ENCODE measurements at places on chromosomes 1 and 21.
A peak's percentile ranks its signal among the peaks of the same experiment; 100 is the strongest.

DNA sequence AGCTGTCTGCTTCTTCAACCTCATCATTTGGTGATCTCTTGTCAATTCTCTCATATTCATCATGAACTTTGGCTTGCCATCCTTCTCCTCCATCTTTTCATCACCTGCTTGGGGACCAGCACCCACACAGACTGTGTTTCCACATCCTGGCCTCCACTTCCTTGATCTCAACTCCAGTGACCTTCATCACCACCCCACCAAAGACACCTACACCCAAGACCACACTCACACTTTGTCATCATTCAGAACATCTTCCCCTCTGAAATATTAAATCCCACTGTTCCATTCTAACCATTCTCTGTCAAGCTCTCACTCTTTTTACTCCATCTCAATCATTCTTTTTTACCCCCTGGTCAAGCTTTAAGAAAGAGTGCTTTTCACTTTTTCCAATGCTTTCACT lies 115.5 kb upstream of the VAV3 start:
- DNase-seq = no peak

DNA sequence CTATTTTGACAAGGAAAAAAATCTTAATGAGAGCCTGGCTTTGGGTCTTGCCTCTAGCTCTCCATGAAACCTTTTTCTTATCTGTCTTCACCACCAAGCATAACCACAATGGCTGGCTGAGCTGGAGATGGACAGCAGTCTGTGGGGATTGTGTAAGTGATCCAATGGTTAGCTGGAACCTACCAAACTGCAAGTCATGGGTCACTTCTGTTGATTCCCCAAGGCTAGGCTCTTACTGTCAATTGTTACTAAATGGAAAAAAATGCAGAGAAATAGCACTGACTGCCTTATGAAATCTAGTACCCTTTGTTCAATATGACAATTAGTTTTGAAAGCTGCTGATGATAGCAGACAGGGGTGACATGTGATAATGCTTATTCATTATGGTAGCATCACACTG lies 359.0 kb downstream of the ST6GALNAC3 start:
- DNase-seq = no peak

DNA sequence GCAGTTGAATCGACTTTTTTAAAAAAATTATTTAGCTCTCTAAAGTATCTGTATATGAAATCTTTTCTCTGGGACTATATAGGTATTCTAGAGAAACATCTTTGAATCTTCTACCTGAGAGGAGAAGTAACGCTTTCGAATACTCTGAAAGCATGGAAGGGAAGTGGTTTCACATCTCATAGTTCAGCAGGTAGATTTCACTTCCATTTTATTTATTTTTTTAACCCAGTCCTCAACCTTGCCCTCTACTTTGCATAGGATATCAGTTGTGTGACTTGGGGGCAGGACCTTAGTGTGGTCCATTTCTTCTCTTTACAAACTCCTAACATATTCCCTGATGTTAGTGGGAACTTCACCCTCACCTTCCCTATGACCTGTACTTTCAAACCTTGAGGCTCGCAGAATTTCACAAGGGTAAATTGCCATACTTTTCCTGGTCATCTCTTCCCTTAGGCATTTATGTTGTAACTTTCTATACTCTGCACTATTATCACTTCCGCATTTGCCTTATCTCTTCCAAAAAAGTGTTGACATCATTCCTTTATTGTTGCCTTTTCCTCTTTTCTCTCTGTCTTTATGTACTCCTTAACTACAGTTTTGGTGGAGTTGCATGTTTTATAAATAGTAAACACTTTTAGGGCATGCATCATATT lies 1208.5 kb upstream of the ADGRL4 start:
- DNase-seq = no peak

- DNase-seq = no peak
These were observed 1326.0 kb downstream of the PLA2G4A start for GRCh38 chr1:188154761-188155160.

- no peak for DNase-seq
These were observed 52.6 kb upstream of the EPS8L3 start for GRCh38 chr1:109816175-109816811.

DNA sequence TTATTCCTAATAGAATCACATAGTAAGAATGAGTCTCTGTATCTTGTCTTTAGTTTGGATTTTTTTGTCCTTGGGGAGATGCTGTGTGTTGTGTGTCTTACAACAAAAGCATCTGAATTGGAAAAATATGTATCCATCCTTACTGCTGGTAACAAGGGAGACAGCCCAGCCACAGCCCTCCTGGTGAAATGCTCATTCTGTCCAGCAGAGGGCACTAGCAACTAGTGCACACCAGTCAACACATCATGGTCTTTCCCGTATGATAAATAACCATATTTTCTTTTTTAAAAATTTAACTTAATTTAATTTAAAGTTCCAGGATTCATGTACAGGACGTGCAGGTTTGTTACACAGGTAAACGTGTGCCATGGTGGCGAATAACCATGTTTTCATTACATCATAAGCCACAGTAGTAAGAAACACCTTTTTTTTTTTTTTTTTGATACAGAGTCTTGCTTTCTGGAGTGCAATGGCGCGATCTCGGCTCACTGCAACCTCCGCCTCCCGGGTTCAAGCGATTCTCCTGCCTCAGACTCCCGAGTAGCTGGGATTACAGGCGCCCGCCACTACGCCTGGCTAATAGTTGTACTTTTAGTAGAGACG lies 245.1 kb downstream of the PTBP2 start:
- peak; percentile 67 for DNase-seq

GRCh38 chr1:114758256-114758832 lies 560 bp upstream of the CSDE1 start:
- DNase-seq = no peak

- DNase-seq = no peak
These were observed 51.5 kb downstream of the BCAR3 start for GRCh38 chr1:93630168-93630567.

DNA sequence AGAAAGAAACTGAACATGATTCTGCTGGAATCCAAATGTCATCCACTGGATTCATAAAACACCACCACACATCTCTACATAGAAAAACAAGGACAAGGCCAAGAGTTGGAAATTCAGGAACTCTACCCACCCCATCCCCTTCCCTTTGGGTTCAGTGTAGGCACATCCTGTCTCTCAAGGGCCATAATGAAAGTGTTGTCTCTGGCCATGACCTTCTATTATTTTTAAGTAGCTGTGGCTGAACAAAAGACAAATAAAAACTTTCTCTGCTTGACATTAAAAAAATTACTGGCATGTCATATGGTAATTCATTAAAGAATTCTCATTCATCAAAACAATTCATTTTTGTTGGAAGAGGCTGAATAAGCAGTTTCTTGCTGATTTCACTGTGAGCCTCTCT lies 54.9 kb upstream of the ZBTB18 start:
- no peak for DNase-seq

GRCh38 chr21:37478794-37479193 lies 112.2 kb downstream of the DYRK1A start:
- DNase-seq = no peak

DNA sequence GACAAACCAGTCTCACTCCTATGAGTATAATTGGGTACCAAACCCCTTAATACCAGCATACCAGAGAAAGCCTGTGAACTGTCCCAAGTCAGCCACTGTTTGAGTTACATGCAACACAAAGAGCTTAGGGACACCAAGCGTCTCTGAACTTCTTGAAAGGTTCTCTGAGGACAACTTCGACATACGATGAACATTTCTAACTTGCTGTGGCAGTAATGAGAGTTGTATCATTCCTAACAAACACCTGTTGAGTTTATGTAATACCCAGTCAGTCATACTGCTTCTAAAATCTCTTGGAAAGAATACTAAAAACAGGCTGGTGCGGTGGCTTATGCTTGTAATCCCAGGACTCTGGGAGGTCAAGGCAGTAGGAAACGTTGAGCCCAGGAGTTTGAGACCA lies 18.4 kb downstream of the CCT8 start:
- no peak for DNase-seq

DNA sequence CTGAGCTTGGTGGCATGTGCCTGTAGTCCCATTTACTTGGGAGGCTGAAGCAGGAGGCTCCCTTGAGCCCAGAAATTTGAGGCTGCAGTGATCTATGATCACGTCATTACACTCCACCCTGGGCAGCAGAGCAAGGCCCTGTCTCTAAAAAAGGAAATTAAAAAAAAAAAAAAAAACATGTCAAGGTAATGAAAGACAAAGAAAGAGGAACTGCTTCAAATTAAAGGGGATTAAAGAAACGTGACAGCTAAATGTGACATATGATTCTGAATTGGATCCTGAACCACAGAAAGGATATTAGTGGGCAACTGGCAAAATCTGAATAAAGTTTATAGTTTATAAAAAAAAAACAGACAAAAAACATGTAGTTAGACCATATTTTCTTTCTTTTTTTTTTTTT lies 3.8 kb upstream of the C2CD4D start:
- DNase-seq = no peak

- no peak for DNase-seq
These were observed 25.8 kb downstream of the SMIM12 start for GRCh38 chr1:34833711-34834110.

DNA sequence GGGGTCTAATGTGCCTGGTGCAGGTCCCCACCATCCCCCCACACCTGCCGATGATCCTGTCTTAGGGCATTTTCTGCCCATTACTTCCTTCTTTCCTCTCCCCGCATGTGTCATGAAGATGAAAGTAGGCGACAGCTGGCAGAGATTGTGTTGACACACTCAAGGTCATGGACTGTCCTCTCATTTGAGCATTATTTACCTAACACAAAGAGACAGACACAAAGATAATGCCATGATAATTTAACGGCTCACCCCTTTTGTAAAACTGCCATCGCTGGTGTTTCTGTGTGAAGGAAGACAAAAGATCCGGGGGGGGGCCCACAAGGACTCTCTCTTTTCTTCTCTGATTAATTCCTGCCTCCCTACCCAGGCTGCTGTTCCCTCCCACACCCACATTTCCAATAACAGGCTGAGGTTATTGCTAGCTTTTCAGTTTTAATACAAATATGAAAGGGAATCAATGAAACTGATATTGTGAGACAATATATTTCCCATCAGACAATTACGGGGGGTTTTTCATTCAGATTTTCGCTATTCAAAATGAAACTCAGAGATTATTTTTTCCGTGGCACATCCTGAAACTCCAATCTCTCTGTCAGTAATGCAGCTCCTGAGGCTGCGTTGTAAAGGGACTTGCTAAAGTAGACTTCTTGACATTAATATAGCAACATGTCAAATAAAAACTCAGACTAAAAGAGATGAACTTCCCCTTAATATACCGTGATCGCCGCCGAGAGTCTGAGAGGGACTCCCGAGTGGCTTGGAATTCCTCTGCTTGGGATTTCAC lies 561.1 kb downstream of the NPHP4 start:
- no peak for DNase-seq

- no peak for DNase-seq
These were observed 83.4 kb upstream of the ABCD3 start for GRCh38 chr1:94334764-94335163.

- no peak for DNase-seq
These were observed 59.0 kb downstream of the ZBTB17 start for GRCh38 chr1:15916916-15917315.

- DNase-seq = peak; percentile 62
These were observed 2.4 kb upstream of the ELF3 start for GRCh38 chr1:202007805-202008489.

DNA sequence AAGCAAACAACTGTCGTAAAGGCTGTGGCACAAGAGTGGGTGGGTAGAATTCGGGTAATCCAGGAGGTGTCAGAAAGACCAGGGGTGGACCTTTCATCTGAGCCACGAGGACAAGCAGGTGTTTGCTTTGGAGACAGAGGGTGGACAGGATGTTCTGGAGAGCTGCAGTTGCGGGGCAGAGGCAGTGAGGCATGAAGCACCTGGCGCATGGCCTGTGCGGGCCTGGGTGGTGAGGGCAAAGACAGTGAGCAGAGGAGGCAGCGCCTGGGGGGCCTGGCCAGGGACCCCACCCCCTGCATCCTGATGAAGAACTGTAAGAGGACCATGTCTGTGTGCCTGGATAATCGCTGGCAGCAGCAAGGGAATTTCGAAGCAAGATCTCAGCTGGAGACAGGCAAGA lies 24.9 kb downstream of the KIF26B start:
- DNase-seq = no peak

- DNase-seq = no peak
These were observed 15.0 kb upstream of the FAAP20 start for GRCh38 chr1:2209400-2210083.

GRCh38 chr21:33069994-33070743 lies at the start of gene OLIG1:
TSS of gene OLIG1 (plus strand) at chr21:33070141. CDS start at chr21:33070247, 106 bp downstream.
- DNase-seq = peak; percentile 80

DNA sequence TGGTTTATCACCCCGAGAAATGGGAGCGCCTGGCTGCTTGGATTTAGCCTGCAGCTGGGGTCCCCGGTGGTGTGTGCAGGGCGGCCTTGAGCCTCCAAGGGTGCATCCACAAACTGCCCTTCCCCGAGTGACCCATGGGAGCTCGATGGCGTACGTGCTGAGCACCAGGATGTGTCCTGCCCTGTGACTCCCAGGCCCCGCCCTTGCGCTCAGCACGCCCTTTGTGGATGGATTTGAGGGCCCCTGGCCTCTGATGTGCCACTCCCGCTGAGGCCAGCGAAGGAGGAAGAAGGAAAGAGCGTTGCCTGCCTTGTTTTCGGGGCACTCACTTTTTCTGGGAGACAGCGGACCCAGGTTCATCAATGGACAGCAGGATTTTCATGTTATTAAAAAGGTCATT lies 1.7 kb upstream of the TFF3 start:
- no peak for DNase-seq

- DNase-seq = no peak
These were observed 48.4 kb upstream of the ADORA3 start for GRCh38 chr1:111551623-111552411.

DNA sequence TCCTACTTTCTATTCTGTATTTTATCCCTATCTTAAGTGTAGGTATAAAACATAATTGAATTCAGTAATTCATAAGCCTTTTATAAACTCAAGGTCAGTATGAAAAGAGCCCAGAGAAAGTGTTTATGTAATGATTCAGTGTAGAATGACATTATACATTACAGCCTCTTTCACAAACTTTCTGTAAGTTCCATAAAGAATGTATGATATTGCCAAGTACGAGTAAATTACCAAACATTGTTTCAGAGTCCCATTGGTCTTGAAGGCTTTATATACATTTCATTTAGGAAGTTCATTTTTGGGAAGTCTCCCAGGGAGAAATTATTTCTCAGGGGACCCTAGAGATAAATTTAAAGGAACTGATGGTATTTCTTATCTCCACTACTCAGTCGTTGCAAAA lies 37.8 kb upstream of the VAMP3 start:
- DNase-seq = no peak

DNA sequence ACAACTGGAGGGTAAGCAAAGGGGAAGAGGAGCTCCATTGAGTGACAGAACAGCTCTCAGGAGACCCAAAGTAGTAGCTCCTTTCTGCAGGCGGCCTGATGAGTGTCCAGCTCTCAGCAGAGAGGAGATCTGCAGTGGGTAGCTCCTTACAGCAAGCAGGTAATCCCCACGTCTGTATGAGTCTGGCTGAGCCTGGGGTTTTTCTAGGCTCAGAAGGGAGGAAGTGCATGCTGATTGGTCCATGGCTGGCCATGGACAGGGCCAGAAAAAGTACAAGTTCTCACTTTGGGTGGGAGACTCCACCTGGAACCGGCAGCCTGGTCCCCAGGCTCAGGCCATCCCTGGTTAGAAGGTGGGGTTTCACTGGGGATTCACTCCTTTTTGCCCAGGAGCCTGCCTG lies 50.9 kb upstream of the SCYL3 start:
- DNase-seq = no peak
